ENCODE measurements at places on chromosomes 4 and X.
A peak's percentile ranks its signal among the peaks of the same experiment; 100 is the strongest.

GRCh38 chr4:121048165-121048564, 24.2 kb downstream of the NDNF start:
- DNase-seq = no peak

GRCh38 chrX:128365492-128365891, 313.3 kb upstream of the ACTRT1 start:
- DNase-seq = no peak

DNA sequence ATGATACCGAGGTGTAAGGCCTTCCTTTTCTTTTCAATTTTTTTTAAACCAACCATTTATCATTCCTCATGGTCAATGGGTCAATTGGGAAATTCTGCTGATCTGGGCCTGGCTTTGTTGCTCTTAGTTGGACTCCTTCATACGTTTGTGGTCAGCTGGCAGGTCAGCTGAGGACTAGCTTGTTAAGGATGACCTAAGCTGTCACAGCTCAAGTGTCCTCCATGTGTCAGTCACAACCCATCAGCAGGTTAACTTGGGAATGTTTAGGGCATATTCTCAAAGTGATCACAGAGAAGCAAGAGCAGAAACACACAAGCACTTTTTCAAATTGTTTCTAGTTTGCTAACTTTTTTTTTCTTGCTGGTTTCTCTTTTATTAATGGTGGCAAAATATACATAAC, 117.4 kb upstream of the MAB21L2 start:
- DNase-seq = no peak

- no peak for DNase-seq
Observed at GRCh38 chr4:156832886-156833285, 138.7 kb downstream of the PDGFC start.

DNA sequence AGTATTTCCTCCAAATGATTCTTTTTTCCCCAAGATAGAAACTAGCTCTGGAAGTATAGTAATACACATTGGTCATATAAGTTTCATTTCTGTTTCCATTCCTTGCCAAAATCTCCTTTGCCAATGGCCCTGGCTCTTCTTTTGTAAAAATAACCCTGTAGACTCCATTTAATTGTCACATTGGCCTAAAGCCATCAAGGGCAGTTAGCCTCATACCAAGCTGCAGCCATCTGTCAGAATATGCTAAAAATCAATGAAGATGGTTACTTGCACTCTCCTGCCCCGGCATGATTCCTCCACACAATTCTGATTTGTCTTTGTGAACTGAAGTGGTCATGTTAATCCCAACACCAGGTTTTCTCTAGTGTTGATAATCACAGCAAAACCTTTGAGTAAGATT, 380.5 kb downstream of the SH2D1A start:
- no peak for DNase-seq

- DNase-seq = no peak
Observed at GRCh38 chr4:73066928-73067327, 2.6 kb downstream of the COX18 start.

- DNase-seq = no peak
Observed at GRCh38 chrX:71393919-71394318, 27.8 kb downstream of the TAF1 start.

- no peak for DNase-seq
Observed at GRCh38 chrX:13476384-13476783, 93.0 kb upstream of the EGFL6 start.

DNA sequence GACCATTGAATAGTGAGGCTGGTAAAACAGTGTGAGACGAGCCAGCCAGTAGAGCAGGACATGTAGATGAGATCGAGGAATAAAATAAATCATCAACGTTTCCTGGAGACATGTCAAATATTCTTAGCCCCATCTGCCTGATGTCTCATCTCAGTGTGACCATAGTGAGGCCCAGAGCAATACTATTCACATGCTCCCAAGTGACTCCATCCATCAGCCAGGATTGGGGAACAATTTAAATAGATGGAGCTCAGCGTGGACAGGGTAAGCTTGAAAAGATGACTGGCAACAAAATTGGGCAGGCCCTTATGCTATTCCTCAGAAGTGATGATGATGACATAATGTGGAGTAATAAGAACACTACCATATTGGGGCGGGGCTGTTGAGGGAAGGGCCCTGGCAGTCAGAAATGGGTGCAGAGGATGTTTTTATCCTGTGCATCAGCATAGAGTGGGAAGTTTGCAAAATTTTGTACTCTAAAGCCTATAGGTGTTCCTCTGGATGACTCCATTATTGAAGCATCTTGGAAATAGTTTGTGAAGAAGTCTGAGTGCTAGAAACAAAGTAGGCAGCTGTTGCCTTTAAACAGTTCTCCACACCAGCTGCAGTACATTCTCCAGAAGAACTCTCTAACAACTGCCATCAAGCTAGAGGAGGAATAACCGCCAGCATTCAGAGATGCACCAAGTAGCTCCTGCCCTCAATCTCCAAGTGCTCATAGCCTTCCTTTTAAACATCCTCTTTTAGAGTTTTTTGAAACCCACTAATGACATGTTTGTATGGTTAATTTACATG, 333.0 kb downstream of the DCHS2 start:
- no peak for DNase-seq

DNA sequence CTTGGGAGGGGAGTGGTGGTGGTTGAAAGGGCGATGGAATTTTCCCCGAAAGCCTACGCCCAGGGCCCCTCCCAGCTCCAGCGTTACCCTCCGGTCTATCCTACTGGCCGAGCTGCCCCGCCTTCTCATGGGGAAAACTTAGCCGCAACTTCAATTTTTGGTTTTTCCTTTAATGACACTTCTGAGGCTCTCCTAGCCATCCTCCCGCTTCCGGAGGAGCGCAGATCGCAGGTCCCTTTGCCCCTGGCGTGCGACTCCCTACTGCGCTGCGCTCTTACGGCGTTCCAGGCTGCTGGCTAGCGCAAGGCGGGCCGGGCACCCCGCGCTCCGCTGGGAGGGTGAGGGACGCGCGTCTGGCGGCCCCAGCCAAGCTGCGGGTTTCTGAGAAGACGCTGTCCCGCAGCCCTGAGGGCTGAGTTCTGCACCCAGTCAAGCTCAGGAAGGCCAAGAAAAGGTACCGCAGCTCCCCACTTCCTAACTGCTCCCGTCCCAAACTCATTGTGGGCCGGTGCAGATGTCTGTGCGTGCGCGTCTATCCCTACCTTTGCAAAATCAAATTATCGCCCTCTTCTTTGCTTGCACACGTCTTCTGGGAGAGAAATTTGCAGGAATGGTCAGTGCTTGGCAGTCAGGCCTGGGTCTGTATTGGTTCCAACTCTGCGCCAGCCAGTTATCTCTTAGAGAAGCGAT, 533 bp downstream of the IL15 start:
- DNase-seq = peak; percentile 67

DNA sequence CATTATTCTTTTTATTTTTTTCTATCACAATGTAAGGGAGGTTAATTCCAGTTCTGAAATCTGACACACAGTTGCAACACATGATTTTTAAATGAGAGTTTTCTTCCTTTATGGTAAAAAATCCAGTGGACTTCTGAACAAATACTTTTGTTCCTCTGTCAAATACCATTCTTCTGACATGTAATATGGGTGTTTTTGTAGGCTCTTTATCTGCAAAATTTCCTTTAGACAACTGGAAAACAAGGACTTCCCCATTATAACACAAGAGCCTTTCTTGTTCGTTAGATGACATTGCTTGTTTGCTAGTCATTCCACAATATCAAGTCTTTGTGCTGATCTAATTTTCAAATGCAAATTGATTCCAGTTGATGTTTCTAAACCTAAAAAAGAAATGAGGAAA, 7.7 kb downstream of the FANCB start:
- DNase-seq = peak; percentile 52

Measured in AG10803 (cell line).